Gastrocnemius medialis (tissue), 4 donors: ENCODE measurements at places on chromosomes 1 and 21. TPM values are rescaled to one million over a fixed set of nuclear protein-coding genes. Genes with fewer than 3 reads are reported as not detected.

Gene NIBAN1
- 125 TPM for total RNA-seq

Gene KCNJ9
- total RNA-seq: not detected

Gene MAP3K7CL
- 17.4 TPM for total RNA-seq

Gene HSD11B1
- total RNA-seq: 3.0 TPM

Gene AADACL3
- total RNA-seq: not detected

Gene CNKSR1
- 45.1 TPM for total RNA-seq

Gene TFAP2E
- total RNA-seq: not detected

Gene KRTAP12-2
- total RNA-seq: not detected

Gene ZSWIM5
- 0.81 TPM for total RNA-seq

Gene SPATC1L
- total RNA-seq: 3.9 TPM

Gene SLC30A10
- total RNA-seq: not detected

Gene SMCP
- not detected for total RNA-seq

Gene FMOD
- total RNA-seq: 15.8 TPM

Gene FMO1
- total RNA-seq: not detected

Gene AP4B1
- 9.4 TPM for total RNA-seq

Gene HAPLN2
- total RNA-seq: 6.0 TPM

Gene KCNK1
- 0.20 TPM for total RNA-seq

Gene CLDN17
- not detected for total RNA-seq

Gene FMO2
- total RNA-seq: 22.6 TPM

Gene WNT3A
- not detected for total RNA-seq

Gene SELL
- total RNA-seq: 0.55 TPM

Gene ZNF670
- 0.49 TPM for total RNA-seq

Gene SLFNL1
- 1.1 TPM for total RNA-seq

Gene GNAT2
- total RNA-seq: not detected

Gene TMEM9
- total RNA-seq: 13.4 TPM

Gene SSX2IP
- 7.0 TPM for total RNA-seq

Gene PCNT
- 431 TPM for total RNA-seq

Gene CFAP74
- total RNA-seq: not detected

Gene ASTN1
- total RNA-seq: not detected

Gene TBX15
- 91.4 TPM for total RNA-seq

Gene ACBD3
- 41.7 TPM for total RNA-seq

Gene FMO5
- total RNA-seq: 0.95 TPM
